ENCODE measurements at places on chromosomes 4 and X.

DNA sequence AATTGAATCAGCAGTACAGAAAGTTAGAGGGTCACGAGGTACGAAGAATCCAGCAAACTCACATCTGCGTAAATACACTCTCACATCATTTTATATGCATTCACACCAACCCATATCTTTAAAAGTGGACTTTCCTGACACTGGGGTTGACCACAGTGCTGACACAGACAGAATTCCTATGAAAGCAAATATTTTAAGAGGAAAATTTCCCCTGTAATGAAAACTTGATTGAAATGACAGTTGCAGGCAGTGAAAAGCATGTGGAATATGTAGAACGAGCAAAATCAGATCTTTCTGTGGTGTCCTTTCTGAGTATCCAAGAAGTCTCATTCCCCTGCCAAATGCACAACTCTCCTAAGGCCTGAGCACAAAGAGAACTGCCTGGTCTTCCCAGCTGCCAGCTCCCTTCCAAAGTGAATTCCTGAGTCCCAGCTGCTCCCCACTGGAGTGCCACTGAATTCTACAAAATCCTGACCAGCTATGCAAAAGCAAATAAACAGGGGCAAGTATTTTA lies 50.5 kb upstream of the FAM9C start:
- no peak for DNase-seq

GRCh38 chr4:748461-748860 lies 42.8 kb downstream of the PCGF3 start:
- DNase-seq = no peak

DNA sequence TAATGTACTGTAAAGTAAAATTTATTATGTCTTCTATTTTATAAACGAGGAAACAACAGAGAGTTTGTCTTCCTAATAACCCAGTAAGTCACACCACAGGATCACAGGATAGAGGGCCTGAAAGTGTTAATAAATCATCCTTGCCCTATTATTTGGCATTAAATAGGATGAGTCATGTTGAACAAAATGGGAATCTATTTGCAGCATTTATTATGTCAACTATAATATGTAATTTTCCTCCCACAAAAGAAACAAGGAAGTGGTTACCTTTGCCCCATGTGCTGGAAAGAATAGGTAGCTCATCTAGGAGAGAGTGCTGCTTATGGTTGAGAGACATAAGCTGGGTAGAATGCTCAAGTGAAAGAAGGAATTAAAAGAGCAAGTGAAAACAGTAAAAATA lies 237.6 kb upstream of the NDST3 start:
- DNase-seq = no peak

DNA sequence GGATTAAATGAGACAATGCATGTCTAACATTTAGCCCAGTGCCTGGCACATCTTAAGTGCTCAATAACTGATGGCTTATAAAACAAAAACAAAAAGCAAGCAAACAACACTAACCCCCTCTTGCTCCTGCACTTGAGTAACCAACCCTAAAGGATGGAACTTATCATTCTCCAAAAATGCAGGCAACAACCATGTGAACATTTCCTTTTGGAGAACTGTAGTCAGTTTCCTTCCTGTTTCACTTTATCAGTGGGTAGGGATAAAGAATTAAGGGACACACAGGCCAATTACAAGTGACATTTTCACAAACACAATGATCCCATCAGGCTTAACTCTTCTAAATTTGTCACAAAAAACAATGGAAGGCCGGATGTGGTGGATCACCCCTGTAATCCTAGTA lies 30.4 kb downstream of the RPS3A start:
- no peak for DNase-seq

- DNase-seq = peak; percentile 11
These were observed 36.7 kb downstream of the UBQLN2 start for GRCh38 chrX:56600141-56600540.

DNA sequence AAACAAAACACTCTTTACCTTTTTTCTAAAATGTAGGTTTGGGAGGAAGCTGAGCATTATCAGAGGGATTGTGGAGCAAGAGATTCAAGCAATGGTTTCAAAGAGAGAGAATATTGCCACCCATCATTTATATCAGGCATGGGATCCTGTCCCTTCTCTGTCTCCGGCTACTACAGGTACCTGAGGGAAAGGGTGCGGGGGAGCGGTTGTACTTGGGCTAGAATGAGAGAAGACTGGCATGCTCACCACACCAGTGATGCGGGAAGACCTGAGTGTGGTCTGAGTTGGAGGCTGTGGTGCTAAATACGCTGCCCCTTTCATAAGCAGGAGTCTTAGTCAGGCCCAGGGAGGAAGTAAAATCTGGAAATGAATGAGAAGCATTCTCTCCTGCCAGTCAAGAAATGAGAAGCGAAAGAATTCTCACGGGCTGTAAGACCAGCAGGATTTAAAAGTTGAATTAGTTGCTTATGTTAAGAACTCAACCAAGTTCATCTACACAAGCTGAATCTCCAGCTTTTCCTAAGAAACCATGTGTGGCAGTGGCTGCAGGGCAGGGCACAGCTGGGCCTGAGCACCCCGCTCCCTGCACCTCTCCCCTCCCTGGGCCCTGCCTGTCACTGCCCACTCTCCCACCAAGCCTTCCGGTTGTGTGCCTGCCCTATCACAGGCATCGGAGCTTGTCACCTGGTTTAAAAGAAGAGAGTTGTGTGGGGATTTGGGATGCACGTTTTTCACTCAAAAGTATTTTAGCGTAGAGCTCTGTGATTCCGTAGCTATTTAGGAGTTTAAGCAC lies 24.8 kb upstream of the MSANTD1 start:
- no peak for DNase-seq

DNA sequence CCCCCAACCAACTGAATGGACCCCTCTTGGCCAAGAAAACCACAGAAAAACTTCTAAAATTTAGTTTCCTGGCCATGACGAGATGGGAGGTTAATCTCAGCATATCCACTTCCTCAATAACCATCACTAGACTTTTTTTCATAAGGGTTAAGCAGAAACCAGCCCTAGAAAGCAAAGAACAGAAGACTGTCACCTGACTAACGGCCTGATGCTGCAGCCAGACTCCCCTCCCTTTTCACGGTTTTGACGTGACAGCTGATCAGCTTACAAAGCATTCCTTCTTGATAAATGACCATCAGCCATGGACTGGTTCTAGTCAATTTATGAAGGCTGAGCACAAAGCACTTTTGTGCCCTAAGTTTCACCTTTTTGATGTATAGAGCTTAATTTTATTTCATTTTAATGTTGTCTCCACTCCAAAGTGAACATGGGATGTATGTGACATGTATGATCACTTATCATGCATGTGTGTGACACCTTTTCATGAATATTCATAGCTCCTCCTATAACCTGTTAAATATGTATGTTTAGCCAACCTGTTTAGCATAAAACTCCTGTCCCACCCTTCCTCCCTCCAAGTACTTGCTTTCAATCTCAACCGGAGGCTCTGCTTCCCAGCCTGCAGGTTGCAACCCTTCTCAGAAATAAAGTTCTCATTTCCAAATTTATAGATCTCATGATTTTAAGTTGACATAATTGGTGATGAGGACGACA lies 56.3 kb downstream of the SERTM2 start:
- DNase-seq = no peak

- DNase-seq = peak; percentile 7
These were observed 76.2 kb upstream of the GRXCR1 start for GRCh38 chr4:42816189-42816879.

GRCh38 chrX:6325437-6325836 lies 96.8 kb upstream of the NLGN4X start:
- DNase-seq = no peak

GRCh38 chr4:53651156-53651735 lies 60.0 kb upstream of the LNX1 start:
- no peak for DNase-seq

GRCh38 chr4:86502081-86502480 lies 92.0 kb upstream of the PTPN13 start:
- DNase-seq = no peak

DNA sequence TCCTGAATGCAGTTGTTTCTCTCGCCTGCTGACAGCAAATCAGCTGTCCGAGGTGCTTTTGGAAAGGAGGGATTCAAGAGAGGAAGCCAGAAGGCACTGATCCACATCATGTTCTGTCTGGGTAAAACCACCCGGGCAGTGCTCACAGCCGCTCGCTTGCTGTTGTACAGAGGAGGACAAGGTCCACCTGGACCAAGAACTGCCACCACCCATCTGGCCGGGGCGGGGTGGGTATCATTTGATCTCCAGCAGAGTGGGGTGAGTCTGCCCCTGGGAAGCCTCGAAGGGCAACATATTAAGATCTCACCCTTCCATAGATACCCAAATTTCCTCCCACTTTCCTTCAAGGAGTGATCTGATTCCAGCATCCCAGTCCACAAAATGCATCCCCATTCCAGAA lies 113.1 kb downstream of the DCTD start:
- DNase-seq = no peak

DNA sequence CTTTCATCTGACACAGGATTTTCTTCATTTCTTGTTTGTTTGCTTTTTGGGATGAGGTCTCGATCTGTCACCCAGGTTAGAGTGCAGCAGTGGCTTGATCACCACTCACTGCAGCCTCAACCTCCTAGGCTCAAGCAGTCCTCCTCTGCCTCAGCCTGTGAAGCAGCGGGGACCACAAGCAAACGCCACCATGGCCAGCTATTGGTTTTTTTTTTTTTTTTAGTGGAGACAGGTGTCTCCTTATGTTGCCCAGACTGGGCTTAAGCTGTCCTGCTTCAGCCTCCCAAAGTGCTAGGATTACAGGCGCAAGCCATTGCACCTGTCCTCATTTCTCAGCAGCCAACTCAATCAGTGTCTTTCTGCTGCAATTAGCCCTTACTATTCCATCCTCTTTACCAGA lies 10.3 kb downstream of the SPRY1 start:
- DNase-seq = no peak

DNA sequence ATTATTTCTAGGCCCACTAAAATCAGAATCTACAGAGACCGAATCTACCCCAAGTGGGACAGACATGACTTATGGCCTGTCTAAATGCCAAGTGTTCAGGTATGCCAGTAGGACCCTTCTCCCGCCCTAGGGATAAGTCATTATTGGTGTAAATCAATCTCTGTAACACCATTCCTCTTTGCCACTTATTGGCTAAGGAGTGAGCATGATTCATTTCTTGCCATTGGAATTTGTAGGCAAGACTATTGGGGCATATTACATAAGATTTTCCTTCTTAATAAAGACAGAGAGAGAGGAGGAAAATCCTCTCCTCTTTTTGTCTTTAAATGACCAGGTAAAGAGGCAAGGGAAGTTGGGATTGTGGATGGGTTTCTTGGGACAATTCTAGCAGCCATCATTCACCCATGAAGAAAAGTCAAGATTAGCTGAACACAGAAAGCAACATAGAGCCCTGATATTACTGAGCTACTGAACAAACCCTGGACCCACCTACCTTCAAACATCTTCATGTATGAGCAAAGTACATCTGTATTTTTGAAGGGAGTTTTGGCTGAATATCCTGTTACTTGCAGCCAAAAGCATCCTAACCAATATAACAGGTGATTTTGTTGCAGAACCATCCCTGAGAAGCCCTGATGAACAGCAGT lies 2.6 kb downstream of the SLC9B2 start:
- no peak for DNase-seq

- no peak for DNase-seq
These were observed 14.4 kb downstream of the SHROOM4 start for GRCh38 chrX:50799531-50799961.

DNA sequence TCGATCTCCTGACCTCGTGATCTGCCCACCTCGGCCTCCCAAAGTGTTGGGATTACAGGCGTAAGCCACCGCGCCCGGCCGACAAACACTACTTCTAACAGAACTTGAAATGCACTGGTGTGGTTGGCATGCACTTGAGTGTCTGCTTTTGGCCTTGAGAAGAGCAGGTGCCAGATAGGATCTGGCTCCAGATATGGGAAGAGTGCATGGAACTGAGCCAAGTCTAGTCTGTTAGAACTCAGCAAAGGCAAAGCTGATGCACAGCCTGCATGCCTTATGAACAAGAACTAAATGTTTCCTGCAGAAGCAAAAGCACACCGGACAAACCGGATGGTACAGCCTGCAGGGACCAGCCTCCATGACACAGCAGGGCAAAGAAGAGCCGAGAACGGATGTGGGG lies 35.1 kb upstream of the TBL1X start:
- DNase-seq = no peak

GRCh38 chrX:33987458-33987857 lies 144.7 kb downstream of the FAM47A start:
- DNase-seq = no peak
